ENCODE measurements at places on chromosomes 7 and 10.

- DNase-seq: no peak
These were observed 209.2 kb upstream of the PPP2R2D start for GRCh38 chr10:131691481-131692090.

- DNase-seq: no peak
These were observed 3.1 kb downstream of the COL13A1 start for GRCh38 chr10:69804775-69805174.

DNA sequence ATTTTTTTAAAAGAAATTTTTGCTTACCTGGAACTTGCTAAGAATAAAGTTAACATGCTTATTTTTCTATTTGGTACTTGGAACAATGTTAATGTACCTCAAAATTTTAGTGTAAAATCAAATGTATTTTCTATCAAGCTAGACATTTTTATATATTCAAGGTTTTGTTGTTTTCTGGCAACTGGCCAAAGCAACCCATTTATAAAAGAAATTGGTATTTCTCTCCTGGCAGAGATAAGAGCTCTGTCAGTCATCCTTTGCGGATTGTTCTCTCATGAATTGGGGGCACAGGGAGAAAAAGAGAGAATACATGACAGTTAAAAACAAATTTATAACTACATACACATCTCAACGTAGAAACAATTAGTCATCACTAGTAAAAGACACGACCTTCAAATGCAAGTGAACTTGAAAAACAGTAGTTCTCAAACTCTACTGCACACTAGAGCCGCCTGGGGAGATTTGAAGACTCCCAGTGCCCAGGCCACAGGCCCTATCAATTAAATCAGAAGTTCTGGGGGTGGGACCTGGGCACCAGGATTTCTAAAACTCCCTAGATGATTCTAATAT is 152.4 kb upstream of the LAMB4 start:
- DNase-seq: no peak

DNA sequence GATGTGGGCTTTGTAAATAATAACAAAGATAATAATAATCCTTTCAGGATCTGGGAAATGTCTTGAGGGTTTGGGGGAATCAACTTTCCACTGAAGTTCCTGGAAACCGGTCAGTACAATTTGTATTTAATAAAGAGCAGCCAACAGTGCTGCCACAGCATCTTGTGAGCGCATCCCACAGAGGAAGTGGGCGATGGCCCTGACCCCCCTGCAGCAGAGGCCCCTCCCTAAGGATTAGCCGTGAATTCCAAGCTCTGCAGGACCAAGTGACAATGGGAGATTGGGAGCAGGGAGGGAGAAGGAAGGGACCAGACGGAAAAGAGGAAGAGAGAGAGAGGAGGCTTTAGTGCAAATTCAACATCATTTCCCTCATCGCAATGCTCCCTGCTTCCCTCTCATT is 349.2 kb downstream of the RNLS start:
- no peak for DNase-seq

DNA sequence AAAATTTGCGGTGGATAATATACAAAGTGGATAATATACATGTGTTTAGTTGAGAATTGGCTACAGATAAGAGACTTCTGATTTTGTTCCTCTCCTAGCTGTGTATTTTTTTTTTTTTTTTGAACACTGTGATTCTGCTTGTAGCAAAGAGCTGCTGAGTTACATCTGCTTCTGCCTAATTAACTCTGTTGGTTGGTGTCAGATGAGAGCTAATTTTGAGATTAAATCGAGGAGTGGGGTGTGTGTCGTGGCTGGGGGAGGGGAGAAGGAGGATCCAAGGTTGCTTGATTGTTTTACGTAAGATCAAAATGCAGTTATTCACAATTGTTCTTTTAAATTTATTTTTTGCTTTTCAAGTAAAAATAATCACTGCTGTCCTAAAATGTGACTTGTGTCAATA is 11.3 kb downstream of the KAT6B start:
- DNase-seq: no peak

DNA sequence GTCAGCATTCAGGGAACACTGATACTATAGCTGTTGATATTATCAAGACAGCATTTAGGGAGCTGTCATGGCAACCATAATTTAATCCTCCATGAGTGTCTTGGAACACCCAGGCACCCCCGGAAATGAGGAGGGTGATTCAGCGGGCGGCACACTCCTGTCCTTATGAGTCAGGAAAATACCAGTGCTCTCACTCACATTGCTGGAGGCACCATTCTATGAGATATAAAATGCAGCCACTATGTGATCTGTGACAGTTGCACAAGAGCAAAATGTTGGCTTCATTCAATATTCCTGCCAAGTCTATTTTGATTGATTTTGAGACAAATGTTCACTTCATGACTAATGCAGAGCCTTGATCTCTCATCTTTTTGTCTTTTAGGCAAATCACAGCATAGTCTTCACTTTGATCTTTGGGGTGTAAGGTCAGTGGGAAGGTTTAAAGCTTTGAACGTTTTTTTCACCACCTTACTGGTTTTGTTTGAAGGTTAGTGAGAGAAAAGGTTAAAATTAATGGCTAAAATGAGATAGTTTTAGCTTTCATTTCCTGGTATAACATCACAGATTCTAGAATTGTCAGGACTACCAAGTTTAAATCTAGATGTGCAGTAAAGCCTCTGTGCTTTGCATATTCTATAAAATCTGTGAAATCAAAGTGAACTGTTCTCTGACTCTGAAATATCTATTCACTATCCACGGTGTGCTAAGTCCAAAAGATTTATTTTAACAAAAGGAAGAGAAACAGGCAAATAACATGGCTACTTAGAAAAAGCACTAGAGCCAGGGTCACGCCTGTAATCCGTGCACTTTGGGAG is 12.4 kb upstream of the ARHGAP12 start:
- no peak for DNase-seq

DNA sequence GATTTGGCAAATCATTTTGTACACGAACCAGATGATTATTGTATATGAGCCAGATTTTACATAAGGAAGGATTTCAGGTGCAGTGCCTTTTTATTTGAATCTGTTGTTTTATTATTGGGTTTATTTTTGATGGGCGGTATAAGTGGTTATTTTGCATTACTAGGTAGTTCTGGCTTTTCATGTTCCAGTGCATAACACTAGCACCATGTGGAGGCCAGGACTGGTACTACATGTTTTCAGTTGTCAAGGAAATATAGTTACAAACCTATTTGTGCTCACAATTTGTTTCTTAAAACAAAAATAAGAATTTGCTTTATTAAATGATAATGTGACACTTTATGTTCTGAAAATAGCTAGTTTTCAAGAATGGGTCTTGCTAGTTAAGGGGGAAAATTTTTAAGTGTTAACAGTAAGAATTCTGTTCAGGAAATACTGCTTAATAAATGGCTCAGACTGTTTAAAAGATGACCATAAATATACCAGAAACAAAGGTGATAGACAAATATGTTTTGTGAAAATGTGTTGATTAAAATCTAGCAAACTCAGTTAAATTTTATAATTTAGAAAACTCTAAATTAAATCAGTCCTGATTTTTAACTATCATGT is 7.1 kb upstream of the SEMA3E start:
- DNase-seq: no peak

DNA sequence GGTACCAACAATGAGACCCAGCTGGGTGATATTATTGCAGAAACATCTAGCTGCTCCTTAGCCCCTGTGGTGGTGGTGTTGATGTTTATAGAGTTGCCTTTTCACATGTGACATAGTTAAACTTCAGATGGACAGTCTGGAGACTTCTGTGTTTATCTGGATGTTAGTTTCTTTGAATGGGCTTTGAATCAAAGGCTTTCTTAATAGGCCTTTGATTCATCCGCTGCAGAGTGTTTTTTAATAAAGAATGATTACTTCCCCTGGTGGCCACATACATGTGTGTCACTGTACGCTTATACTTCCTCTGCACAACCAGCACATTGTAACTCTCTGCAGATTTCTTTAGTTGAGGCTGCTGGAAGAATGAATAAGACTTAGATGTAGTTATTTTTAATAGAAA is 221.0 kb downstream of the DYNC1I1 start:
- no peak for DNase-seq

GRCh38 chr10:64733980-64734379 is 1212.8 kb downstream of the REEP3 start:
- no peak for DNase-seq

GRCh38 chr10:6739530-6740174 is 159.6 kb upstream of the PRKCQ start:
- DNase-seq: no peak

GRCh38 chr7:50212016-50212325 is 92.5 kb upstream of the IKZF1 start:
- no peak for DNase-seq

GRCh38 chr7:1973321-1974251 is 259.2 kb downstream of the MAD1L1 start:
- no peak for DNase-seq
